ENCODE measurements at places on chromosomes 3 and 15.

GRCh38 chr3:153166206-153166605, 4.2 kb downstream of the RAP2B start:
- no peak for DNase-seq

DNA sequence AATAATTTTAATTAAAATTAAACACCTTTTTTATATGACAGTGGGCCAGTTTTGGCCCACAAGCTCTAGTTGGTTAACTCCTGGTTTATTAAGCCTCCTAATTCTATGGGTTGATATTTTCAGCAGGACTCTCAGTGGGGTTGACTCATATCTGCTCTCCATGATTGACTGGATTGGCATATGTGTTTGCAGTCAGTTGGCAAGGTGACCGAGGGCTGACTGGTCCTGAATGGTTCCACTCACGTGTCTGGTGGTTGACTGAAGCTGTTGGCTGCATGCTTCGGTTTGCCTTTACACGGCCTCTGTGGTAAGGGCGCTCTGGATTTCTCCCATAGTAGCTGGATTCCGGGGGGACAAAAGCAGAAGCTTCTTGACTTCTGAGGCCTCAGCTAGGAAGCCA, 65.3 kb upstream of the ZNF280D start:
- DNase-seq, result no peak

DNA sequence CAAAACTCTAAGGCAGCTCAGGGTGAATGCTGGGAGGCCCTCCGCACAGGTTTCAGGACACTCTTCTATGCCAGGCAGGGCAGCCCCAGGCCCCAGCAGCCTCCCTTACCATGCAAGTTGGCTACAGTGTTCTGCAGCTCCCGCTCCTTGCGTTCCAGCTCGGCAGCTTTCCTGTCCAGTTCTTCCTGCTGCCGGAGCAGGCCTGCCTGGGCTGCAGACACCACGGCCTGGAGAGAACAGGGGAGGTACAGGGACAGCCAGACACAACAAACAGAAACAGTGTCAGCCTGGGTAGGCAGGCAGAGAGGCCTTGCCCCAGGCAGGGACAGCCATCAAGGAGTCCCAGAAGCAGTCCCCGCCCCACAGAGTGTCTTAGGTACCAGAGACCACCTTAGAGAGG, 9.0 kb upstream of the ULK3 start:
- DNase-seq, result no peak

- DNase-seq, result no peak
Measured at GRCh38 chr3:57060089-57060821, at the start of gene SPATA12. Gene SPATA12 (plus strand): TSS chr3:57060664. CDS start chr3:57073695, 13,031 bp downstream.

GRCh38 chr3:44016818-44017217, 224.9 kb upstream of the TOPAZ1 start:
- no peak for DNase-seq

GRCh38 chr15:73952913-73953750, 26.9 kb downstream of the LOXL1 start:
- DNase-seq, result peak; percentile 36

All from left forelimb (tissue), 1 donor.